ENCODE measurements at places on chromosomes 7 and 10. TPM values are rescaled to one million over a fixed set of nuclear protein-coding genes. Genes with fewer than 3 reads are reported as not detected.

GRCh38 chr7:127922656-127923055 is 108.6 kb downstream of the LRRC4 start:
- no peak for DNase-seq
- no peak overlapping the region for H3K27ac ChIP-seq
- H3K4me1 ChIP-seq = peaks cover 18% of the 10 kb centered on the region
- H3K36me3 ChIP-seq = no peaks in the 10 kb centered on the region

DNA sequence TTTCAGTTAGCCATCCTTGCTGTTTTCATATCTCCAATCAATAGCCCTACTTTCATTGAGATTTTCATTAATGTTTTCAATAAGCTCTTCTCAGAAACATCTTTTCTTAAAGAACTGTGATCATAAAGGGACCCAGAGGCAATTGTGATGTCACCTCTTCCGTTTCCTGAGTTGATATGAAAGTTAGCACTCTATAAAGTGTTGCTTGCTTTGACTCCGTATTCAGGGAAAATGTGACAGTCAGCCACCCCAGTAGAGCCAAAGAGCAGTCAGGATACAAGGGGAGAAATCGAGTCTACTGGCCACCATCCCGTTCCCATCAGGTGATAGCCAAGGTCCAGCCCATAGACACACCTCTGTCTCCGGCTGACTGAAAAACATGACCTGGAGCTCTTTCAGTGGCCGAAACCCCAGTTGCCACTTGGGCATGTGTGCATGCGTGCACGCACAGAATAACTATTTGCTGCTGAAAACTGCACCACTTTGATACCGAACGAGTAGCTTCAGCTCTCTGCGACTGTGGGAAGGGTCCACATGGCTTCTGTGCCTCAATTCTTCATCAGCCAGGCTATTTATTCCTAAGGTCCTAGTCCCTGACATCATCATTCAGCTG is 291.4 kb downstream of the USP6NL start:
- no peaks in the 10 kb centered on the region for H3K4me1 ChIP-seq
- H3K27me3 ChIP-seq = no peaks in the 10 kb centered on the region
- H3K4me3 ChIP-seq = no peak overlapping the region
- no peaks in the 10 kb centered on the region for H3K36me3 ChIP-seq
- no peak overlapping the region for H3K27ac ChIP-seq
- DNase-seq = no peak

OPN4 gene
- total RNA-seq = not detected

FAM180A gene
- total RNA-seq = 1.7 TPM
